ENCODE measurements at places on chromosomes 12 and 14. TPM values are rescaled to one million over a fixed set of nuclear protein-coding genes. Genes with fewer than 3 reads are reported as not detected.

- DNase-seq: peak; percentile 92
These were observed 11.8 kb upstream of the TTC7B start for GRCh38 chr14:90827919-90828610.

GRCh38 chr12:6613015-6613775 is 6.0 kb upstream of the CHD4 start:
- DNase-seq: no peak

DNA sequence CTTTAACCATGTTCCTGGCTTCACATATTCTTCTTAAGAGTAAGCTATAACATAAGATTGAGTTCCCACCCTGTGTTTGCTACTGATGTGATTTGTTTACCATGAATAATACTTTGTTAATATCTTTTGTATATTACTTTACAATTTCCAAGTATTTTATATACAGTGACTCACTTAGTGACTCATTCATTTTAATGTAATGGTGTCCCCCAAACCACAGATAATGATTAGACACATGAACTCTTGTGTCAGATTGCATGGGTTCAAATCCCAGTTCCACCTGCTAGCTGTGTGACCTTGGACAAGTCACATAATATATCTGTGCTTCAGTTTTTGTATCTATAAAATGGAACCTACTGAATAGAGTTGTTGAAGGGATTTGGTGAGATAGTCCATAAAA is 76.1 kb downstream of the MYF5 start:
- no peak for DNase-seq

DNA sequence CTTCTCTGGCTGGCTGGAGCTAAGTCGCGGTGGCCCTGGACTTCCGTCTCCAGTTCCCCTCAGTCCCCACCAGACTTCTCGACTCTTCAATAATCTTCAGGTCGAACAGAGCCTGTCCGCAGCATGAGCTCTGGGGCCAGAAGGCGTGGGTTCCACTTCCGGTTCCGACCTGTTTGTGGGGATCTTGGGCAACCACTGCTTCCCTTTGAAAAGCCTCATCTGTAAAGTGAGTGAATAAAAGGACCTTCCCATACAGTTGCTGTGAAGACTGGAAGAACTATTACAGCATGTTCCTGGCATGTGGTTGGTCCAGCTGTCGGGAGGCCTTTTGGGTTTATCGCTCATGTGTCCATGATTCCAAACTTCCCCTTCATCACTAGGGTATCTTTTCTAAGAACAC is 19.4 kb downstream of the ADGRD1 start:
- no peak for DNase-seq

DNA sequence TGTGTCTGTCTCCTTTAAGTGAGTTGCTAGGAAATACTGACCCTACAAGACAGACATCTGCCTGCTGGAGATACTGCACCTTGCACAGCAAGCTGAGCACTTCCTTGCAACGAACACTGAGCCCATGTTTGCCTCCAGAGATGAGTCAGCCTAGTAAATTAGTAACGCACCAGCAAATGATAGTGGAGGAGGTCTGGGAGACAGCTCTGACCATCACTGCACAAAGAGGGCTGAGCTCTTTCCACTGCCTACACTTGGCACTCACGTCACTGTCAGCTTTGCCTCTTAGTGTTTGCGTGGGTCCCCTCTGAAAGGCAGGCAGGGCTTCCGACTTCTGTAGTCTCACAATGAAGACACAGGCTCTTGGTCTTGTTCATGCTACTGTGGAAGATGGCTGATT is 109.0 kb downstream of the APAF1 start:
- no peak for DNase-seq

The GLI1 gene
- total RNA-seq: 3.9 TPM

DNA sequence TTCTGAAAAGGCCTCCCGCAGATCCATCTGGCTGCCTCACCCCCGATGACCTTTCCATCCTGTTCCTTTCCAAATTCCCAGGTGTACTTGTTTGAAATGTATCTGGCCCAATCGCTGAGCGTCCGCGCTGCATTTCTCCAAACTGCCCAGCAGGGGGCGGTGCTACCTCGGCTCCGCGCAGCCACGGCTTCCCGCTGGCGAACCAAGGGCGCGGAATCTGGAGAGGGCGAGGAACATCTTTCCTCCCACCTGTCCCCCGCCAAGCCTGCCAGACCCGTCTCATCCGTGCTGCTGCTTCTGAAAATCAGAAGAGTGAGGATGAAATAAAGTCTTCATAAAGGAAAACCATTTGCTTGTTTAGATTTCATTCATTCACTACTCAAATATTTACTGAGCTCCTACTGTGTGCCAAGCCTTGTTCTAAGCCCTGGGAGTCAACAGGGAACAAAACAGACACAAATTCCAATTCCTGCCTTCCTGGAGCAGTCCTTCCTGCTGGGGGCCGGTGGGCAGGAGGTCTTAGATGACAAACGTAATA is 16.8 kb upstream of the MYL2 start:
- peak; percentile 78 for DNase-seq

DNA sequence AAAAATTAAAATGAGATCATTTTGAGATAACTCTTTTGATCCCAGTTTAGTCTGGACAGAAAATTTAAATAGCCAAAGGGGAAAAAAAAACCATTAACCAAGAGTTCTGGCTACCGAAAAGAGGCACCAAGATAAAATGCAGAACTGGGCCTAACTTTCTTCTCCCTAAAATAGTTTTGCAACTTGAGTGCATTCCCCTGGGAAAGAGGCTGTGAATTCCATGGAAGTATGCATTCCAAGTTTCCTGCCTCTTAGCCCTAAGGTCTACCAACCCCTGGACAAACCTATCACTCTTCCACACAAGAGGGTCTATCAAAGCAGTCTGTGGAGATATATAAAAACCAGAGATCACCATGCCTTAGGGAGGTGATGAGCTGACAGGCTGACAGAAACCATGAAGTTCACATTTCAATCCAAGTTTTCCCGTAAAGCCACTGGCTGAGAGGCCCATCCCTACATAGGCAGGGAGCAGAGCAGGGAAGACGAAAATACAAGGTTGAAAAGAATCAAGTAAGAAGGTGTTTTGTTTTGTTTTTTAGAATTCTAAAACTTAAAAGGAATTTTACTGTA is 33.8 kb downstream of the DCP1B start:
- no peak for DNase-seq

DNA sequence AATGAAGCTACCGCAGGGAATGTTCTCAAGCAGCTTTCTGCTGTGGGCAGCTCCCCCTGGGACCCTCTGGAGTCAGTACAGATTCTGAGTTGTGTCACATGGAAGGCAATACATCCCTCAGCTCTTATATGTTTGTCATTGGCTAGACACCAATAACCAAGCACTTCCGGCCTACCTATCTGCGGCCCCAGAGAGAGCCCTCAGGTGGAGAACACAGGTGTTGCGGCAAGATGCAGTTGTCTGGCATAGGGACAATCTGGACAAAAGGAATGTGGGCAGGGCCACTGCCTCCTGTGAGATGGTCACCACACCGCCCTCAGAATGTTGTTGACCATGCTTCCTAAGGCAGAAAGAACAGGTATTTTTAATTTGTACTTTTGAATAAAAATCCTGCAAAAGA is 118.7 kb downstream of the BRMS1L start:
- no peak for DNase-seq

GRCh38 chr12:106631150-106631549 is 48.3 kb downstream of the RFX4 start:
- no peak for DNase-seq

- DNase-seq: peak; percentile 63
These were observed 37.5 kb downstream of the ZFC3H1 start for GRCh38 chr12:71626098-71626497.
